Colonic mucosa (tissue), 4 donors: ENCODE measurements at places on chromosomes 13 and 19. TPM values are rescaled to one million over a fixed set of nuclear protein-coding genes. Genes with fewer than 3 reads are reported as not detected.

DNA sequence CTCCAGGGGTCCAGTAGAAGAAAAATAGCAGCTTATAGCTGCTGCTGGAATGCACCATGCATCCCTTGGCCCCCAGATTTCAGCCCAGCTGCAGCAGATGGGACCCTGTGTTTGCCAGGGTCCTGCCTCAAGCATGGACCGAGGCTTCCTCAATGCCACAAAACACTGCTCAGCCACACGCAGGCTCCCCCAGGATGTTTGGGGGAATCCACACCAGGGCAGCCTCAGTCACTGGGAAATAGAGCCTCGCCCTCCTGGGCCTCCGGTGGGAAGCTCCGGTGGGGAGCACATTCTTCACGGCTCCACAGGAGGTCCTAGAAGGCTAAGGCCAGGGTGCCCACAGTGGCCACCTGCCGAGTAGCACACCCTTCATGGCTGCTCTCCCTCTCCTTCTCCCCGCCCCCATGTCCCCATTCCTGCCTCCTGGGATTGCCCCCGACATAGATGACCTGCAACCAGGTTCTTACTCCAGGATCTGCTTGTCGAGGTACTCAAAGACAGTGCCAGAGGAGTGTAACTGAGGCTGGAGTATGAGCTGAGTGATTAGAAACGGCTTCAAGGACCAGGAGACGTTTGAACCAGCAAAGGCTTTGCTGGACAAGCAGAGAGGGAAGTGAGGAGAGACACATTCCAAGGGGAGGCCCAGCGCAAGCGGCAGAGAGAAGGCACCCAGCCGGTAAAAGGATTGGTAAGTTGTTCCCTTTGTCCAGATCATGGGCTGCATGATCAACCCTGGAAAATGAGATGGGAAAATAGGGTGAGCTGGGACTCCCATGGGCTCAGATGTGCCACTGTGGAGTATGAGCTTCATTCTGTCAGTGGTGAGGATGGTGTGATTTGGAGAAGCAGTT, 110.7 kb upstream of the UQCRFS1 start:
- peak; percentile 3 for DNase-seq
- H3K4me1 ChIP-seq = no peaks in the 10 kb centered on the region
- no peak overlapping the region for H3K27ac ChIP-seq
- H3K36me3 ChIP-seq = no peaks in the 10 kb centered on the region

GRCh38 chr19:2488942-2489731, 13.2 kb downstream of the GADD45B start:
- H3K27me3 ChIP-seq = peaks cover 4% of the 10 kb centered on the region
- H3K4me1 ChIP-seq = peaks cover 26% of the 10 kb centered on the region
- H3K4me3 ChIP-seq = peak overlapping the region; percentile 39
- peak; percentile 55 for DNase-seq
- peak overlapping the region; percentile 45 for H3K27ac ChIP-seq

- H3K27ac ChIP-seq = no peak overlapping the region
- no peaks in the 10 kb centered on the region for H3K4me1 ChIP-seq
- DNase-seq = no peak
- no peaks in the 10 kb centered on the region for H3K27me3 ChIP-seq
Measured at GRCh38 chr13:26465514-26465913, 92.0 kb upstream of the WASF3 start.

DNA sequence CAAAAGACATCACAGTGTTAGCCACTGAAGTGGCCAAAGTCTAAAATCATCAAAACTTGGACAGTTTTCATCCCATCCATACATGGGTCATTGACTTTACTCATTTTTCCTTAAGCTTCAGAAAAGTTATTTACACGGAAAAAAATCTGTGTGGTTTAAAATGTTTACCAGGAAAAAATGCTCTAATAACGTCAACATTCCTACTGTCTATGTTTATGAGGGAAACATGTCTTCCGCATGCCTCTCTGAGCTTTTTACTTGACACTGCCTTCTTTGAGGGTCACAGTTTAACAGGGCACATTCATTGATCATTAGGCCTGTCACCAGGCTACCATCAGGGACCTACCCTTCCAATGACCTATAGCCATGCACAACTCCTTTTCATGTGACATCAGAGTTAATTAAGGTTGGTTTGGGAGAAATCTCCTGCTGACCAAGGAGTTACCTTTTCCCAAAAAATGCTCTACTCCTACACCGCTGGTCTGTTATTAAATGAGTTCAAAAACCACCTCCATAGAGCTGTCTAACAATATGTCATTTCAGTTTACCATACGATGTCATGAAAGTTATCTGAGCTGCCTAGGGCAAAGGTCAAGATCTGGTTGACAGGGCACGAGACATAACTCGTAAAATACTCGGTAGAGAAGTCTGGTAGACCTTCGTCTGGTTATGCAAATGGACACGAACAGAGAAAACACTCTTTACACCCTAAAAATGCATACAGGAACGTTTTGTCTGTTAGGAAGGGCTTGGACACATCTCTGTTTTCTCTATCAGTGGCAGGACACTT, 17.8 kb downstream of the FLT1 start:
- H3K27me3 ChIP-seq = no peaks in the 10 kb centered on the region
- no peak overlapping the region for H3K4me3 ChIP-seq
- no peaks in the 10 kb centered on the region for H3K4me1 ChIP-seq
- no peak overlapping the region for H3K27ac ChIP-seq
- no peak for DNase-seq
- H3K36me3 ChIP-seq = no peaks in the 10 kb centered on the region

DNA sequence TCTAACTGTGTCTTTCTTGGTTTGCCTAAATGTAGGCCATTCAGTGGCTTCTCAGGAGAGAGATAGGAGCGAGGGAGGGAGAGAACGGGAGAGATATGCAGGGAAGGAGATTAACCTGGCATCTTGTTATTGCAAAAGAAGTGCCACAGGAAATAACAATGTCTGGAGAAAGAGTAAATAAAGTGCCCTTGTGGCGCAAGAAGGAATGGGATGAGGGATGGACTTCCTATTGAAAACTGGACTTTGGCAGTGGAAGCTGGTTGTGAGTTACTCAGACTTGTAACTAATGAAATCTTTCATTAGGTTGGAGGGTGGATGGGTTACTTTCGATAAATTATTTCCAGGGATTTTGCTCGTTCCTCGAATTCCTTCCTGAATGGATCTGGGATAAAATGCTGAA, 136.1 kb downstream of the LACC1 start:
- H3K27ac ChIP-seq = no peak overlapping the region
- H3K4me1 ChIP-seq = no peaks in the 10 kb centered on the region
- H3K36me3 ChIP-seq = no peaks in the 10 kb centered on the region

GRCh38 chr19:43725468-43725867, 9.6 kb downstream of the IRGC start:
- no peak overlapping the region for H3K27ac ChIP-seq
- H3K4me3 ChIP-seq = no peak overlapping the region
- no peaks in the 10 kb centered on the region for H3K36me3 ChIP-seq
- no peaks in the 10 kb centered on the region for H3K4me1 ChIP-seq
- no peak for DNase-seq

- H3K4me1 ChIP-seq = no peaks in the 10 kb centered on the region
- H3K36me3 ChIP-seq = no peaks in the 10 kb centered on the region
- H3K27me3 ChIP-seq = no peaks in the 10 kb centered on the region
- DNase-seq = peak; percentile 8
Measured at GRCh38 chr13:19182536-19182935, 912 bp upstream of the TUBA3C start.

DNA sequence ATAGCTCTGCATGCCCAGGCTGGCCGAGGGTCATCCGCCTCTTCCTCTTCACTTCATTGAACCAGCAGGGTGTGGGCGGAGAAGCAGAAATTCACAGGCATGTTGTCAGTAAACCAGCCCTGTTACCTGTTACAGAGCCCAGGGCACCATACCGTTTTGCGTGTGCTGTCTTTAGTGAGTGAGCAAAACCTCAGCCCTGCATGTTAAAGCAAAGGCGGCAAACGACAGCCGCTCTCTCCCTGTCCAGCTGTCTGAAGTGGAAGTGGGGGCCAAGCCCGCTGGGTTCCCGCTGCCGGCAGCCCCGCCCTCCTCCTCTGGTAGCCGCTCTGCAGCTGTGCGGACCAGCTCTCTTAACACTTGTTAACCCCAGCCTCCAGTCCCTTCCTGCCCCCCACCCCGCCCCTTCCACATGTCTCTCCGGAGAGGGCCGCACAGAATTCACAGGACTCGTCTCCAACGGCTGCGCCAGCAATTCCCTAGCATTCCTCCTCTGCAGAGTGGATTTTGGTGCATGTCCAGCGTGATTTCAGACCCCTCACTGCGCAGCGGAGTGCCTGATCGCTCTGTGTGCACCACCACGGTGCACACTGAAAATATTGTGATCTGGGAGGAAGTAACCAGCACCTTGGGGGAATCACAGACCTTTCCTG, 12.7 kb downstream of the KLHL26 start:
- H3K4me3 ChIP-seq = no peak overlapping the region
- H3K27ac ChIP-seq = peak overlapping the region; percentile 63
- no peaks in the 10 kb centered on the region for H3K4me1 ChIP-seq

- H3K4me1 ChIP-seq = peaks cover 5% of the 10 kb centered on the region
- H3K27ac ChIP-seq = peak within 1 kb of the TSS; percentile 68
- H3K27me3 ChIP-seq = no peaks in the 10 kb centered on the region
- peak; percentile 49 for DNase-seq
- no peaks in the 10 kb centered on the region for H3K36me3 ChIP-seq
Measured at GRCh38 chr19:38877781-38878574, at the start of gene RINL. Gene RINL (minus strand): TSS chr19:38878275. CDS start chr19:38876742, 1,533 bp downstream.

- no peaks in the 10 kb centered on the region for H3K27me3 ChIP-seq
- no peak overlapping the region for H3K27ac ChIP-seq
- H3K4me1 ChIP-seq = no peaks in the 10 kb centered on the region
Measured at GRCh38 chr13:53775807-53776206, 747.2 kb downstream of the OLFM4 start.

DNA sequence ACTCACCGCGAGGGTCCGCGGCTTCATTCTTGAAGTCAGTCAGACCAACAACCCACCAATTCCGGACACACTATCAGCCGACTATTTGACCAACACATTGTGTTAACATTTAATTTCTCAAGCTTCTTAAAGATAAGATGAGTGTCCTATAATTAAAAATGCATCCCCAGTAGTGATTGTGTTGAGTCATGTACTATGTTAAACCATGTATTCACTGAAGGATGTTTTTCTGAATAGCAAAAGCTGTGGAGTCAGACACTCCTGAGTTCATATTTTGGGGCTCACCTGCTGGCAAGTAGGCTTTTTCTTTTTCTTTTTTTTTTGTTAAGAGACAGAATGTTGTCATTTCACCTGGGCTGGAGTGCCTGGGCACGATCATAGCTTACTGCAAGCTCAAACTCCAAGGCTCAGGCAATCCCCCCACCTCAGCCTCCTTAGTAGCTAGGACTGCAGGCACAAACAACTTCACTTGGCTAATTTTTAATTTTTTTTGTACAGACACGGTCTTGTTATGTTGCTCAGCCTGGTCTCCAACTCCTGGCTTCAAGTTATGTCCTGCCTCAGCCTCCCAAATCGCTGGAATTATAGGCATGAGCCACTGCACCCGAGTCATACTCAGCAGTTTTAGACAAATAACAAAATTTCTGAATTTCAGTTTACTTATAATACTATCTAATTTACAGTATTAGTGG, 606.9 kb downstream of the PCDH9 start:
- H3K4me3 ChIP-seq = no peak overlapping the region
- H3K36me3 ChIP-seq = no peaks in the 10 kb centered on the region
- no peak overlapping the region for H3K27ac ChIP-seq
- no peaks in the 10 kb centered on the region for H3K4me1 ChIP-seq
- DNase-seq = no peak

- DNase-seq = peak; percentile 41
- peak overlapping the region; percentile 24 for H3K4me3 ChIP-seq
- no peak overlapping the region for H3K27ac ChIP-seq
- H3K36me3 ChIP-seq = no peaks in the 10 kb centered on the region
- no peaks in the 10 kb centered on the region for H3K27me3 ChIP-seq
Measured at GRCh38 chr19:43820098-43820883, 6.8 kb upstream of the ZNF283 start.

GRCh38 chr19:29804493-29804892, 7.3 kb upstream of the CCNE1 start:
- H3K4me3 ChIP-seq = no peak overlapping the region
- H3K27me3 ChIP-seq = no peaks in the 10 kb centered on the region
- no peaks in the 10 kb centered on the region for H3K4me1 ChIP-seq
- no peak overlapping the region for H3K27ac ChIP-seq
- no peak for DNase-seq
- no peaks in the 10 kb centered on the region for H3K36me3 ChIP-seq

DNA sequence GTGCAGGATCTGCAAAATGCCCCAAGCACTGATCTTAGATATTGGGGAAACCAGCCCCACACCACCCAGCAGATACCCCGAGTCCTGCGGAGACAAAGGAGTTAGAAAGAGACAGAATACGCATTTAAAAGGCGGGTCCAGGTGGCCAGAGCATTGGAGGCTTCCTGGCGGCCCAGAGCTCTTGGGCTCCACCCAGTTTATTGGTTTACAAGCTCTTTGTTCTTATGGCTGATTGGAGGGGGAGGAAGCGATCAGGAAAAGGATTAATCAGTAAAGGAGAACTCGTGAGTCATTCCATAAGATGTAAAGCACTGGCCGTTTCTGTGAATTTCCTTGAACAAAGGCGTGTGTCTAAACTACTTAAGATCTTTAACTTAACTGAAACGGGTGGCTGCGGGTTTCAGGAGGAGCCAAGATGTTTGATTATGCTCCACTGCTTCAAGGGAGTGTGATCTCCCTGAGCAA, 926 bp downstream of the ZNF587 start:
- no peaks in the 10 kb centered on the region for H3K27me3 ChIP-seq
- peak overlapping the region; percentile 72 for H3K27ac ChIP-seq
- no peaks in the 10 kb centered on the region for H3K4me1 ChIP-seq
- no peaks in the 10 kb centered on the region for H3K36me3 ChIP-seq

DNA sequence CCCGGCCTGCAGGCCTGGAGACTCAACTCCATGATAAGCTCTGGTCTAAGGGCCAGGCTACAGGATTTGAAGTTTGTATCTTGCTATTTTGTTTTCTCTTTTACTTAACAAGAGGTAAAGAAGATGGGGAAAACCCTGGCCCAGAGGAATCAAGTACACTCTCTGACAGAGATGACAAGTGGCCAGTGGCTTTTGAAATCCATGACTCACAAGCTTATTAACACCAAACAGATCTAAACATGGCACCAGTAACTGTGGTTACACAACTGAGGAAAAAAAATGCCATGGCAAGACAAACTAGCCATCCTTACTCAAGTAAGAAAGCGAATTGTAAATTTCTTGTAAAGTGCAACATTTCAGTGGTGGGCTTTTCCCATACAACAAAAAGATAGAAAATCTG, 72.6 kb upstream of the SERTM1 start:
- no peak overlapping the region for H3K27ac ChIP-seq
- no peaks in the 10 kb centered on the region for H3K27me3 ChIP-seq
- no peaks in the 10 kb centered on the region for H3K36me3 ChIP-seq
- no peaks in the 10 kb centered on the region for H3K4me1 ChIP-seq
- no peak for DNase-seq
- no peak overlapping the region for H3K4me3 ChIP-seq

ZNF841 gene
- 12.5 TPM for total RNA-seq

TPTE2 gene
- 0.15 TPM for total RNA-seq

ZNF20 gene
- 4.8 TPM for total RNA-seq

ZNF66 gene
- 2.8 TPM for total RNA-seq
